ENCODE measurements at places on chromosomes 3 and 15. TPM values are rescaled to one million over a fixed set of nuclear protein-coding genes. Genes with fewer than 3 reads are reported as not detected.

DNA sequence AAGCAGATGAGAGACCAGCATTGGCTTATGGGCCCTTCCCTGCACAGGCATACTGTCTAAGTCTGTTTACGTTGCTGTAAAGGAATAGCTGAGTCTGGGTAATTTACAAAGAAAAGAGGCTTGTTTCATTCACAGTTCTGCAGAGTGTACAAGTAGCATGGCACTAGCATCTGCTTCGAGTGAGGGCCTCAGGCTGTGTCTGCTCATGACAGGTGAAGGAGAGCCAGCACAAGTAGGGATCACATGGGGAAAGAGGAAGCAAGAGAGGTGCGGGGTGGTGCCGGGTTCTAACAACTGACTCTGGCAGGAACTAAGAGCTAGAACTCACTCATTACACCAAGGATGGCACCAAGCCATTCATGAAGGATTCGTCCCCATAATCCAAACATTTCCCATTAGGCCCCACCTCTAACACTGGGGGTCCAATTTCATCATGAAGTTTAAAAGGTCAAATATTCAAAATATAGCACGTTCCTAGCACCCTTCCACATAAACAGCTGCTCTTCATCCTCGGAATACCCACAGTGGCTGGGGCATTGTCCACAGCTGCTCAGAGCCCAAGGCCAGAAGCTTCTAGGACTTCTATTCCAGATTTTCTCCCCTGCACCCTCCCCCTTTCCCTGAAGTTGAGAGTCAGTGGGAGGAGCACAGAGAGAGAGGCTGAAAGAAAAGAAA lies 5.6 kb downstream of the RTP3 start:
- no peak for DNase-seq

RARRES1 gene
- 15.8 TPM for total RNA-seq

DNA sequence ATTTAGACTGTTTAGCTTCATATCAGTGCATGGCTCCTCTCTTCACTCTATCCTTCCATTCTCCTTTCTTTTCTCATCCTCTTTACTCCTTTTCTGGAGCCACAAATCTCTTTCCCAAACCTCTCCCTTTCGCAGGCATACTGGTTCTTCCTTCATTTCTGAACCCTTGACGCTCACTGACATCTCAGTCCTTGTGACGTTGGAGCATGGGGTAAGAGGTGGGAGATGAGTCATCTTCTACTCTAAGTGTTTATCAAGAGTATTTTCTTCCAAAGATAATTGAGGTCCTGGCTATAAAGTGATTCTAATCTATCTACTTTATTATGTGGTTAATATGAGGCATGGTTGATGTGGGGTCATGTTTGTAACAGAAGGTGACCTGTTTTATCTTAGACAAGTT lies 414.2 kb downstream of the AGBL1 start:
- no peak for DNase-seq

GCNT3 gene
- total RNA-seq, result not detected

DNA sequence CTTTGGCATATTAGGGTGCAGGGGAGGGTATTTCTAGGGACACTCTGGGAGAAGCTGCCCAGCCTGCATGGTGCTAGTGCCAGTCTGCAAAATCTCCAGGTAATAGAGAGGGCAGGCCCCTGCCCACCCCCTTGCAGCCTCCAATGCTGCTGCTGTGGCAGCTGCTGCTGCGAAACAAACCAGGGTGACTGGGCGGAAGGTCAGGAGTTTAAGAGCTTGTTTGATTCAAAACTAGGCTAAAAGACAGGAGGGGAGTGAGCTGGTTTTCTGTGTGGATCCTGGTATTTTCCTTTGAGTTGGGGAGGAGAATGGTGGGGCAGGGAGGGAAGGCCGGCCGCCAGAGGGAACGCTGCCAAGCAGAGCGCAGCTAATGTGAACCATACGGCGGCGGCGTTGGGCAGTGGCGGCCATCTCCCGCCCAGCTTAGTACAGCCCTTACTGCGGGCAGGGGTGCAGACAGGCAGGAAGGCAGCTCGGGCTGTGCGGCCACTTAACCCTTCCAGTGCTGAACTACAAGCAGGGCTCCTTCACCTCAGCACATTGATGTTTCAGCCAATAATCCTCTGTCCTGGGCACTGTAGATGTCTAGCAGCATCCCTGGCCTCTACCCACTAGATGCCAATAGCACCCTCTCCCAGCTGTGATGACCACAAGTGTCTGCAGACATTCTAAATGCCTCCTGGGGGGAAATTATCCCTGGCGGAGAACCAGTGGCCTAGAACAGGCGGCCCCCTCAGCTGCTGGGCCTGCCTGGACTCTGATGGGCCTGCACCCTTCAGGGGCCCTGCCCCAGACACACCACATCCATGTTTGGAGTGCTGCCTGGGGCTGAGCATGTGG lies 125.7 kb downstream of the EEFSEC start:
- DNase-seq, result peak; percentile 77

DNA sequence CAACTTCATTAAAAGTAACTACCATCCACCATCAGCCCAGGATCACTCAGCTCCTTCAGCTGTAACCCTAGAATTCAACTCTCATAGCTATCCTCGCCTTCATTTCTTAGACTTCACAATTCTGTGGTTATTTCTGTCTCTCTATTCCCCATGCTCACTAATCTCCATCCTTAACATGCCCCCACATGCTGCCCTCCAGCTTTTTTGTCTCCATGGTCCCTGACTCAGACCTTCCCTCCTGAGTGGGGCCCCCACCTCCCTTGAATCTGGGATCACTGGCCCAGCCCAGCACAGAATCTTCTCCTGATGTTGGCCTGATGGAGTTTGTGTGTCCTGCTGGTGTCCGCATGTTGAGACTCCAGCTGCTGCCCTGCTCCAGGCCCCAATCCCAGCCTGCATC lies 41.7 kb downstream of the CHST14 start:
- DNase-seq, result no peak

DNA sequence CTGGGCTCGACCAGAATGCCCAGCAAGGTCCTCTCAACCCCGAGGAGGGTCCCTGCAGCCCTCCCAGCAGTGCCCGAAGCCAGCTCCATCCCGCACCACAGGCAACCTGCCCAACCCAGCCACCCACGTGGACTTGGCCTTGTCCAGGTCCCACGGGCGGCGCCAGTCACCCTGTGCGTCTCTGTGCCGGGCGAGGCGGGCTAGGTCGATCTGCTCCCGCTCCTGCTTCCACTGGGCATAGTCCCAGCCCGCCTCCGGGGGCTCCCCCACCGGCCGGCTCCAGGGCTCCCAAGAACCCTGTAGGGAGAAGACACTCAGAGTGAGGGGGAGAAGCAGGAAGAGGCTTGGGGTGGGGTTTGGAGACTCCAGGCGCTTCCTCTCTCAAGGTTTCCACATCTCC lies 3.1 kb downstream of the CCDC9B start:
- DNase-seq, result no peak

ZMYND10 gene
- total RNA-seq, result 1.9 TPM
